GM06990 (cell line): ENCODE measurements at places on chromosomes 11 and 22.

GRCh38 chr11:84626256-84626655 is 1000.9 kb downstream of the DLG2 start:
- no peak for DNase-seq

GRCh38 chr11:18010121-18010670 is 2.7 kb downstream of the SERGEF start:
- no peak for DNase-seq

DNA sequence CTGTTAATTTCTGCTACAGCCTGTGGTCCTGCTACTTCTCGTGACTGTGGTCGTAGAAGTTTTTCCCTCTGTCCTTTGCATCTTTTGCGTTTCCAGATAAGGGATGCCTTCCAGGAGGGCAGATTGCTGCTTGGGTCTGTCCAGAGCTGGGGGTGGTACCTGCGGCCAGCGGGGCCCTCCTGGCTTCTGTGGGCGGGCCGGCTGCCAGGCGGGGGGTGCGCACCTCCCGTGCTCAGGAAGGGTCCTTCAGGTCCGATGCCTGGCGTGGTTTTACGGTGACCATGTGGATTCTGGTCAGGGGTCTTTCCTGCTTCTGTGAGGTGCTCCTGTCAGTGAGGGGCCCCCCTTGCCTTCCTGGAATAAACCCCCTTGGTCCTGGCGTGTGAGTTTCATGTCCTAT is 84.8 kb downstream of the KCNQ1 start:
- DNase-seq: no peak

DNA sequence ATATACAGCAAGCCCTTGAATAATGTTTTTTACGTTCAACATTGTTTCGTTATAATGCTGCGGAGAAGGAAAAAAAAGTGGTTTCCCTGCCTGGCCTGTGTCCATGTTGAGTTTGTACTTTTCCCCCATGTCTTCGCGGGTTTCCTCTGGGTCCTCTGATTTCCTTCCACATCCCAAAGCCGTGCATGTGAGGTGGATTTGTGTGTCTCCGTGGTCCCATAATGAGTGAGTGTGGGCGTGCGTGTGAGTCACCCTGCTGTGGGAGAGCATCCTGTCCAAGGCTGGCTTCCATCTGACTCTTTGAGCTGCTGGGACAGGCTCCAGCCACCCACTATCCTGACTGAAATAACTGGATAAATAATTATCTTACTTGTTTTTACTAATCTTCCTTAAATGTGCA is 29.6 kb upstream of the SNX19 start:
- DNase-seq: no peak

GRCh38 chr22:39900306-39901227 is at the start of gene GRAP2:
GRAP2 (plus strand) TSS chr22:39901084; CDS start chr22:39947107, 46,023 bp downstream.
- peak; percentile 72 for DNase-seq

GRCh38 chr22:47374273-47374771 is 611.9 kb downstream of the TBC1D22A start:
- no peak for DNase-seq

DNA sequence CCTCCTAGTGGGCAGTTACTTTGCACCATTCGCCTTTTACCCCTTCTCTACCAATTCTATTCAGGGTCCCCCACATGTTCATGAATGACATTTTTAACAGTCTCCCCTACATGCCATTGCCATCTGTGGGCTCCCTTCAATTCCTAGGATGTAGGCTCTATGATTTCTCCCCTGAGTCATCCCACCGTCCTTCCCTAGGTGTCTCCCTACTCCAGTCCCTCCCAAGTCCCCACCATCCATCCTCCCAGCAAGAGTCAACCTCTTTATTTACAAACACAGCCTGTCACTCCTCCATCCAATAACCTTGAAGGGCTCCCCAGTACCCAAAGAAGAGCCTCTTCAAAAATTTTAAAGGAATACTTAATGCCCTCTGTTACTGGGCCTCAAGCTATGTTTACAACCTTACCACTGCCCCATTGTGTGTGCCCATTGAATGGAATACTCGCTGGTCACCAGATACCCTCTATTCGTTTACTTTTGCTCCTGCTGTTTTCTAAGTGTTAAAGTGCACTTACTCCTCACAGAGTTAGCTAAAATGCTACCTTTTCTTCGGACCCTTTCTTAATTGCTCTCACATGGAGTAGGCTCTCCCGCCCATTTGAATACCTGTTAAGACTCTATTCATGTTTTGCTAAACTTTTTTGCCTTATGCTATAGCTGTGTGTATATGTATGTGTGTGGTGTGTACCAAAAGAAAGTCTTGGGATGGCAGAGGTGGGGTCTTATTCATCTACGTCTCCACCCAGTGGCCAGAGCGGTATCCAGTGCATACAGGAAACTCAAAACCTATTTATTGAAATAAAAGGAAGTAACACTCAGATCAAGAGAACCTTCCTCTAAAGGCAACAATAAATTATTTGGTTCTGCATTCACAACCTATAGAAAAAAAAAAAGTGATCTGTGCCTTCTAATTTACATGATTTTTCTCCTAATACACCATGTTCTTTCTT is 235.8 kb upstream of the CCDC90B start:
- no peak for DNase-seq

DNA sequence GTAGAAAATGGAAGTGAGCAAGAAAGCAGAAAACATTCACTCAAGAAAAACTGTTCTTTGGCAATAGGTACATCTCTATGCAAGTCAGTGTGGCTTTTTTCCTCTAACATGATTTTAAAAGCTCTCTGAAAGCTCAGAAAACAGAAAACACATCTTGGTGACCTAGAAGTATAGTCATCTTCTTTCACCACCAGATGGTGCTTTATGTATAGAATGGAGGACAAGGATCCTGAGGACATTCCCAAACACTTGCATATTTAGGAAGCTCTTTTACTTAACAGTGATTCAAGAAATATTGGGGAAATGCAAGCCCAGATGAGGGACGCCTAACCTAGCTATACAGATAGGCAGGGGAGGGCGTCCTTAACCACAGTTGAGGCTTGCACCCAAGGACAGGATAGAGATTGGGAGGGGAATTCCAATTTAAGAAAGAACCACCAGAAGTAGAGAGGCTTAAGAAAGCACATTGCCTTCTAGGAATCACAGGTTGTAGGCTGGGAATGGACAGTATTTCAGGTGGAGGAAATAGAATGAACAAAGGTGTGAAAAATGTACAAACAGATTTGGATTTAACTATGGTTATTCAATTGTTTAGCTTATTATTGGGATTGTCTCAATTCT is 13.8 kb upstream of the CCDC81 start:
- DNase-seq: no peak

- DNase-seq: no peak
Observed at GRCh38 chr22:49218142-49218541, 609.5 kb downstream of the BRD1 start.

DNA sequence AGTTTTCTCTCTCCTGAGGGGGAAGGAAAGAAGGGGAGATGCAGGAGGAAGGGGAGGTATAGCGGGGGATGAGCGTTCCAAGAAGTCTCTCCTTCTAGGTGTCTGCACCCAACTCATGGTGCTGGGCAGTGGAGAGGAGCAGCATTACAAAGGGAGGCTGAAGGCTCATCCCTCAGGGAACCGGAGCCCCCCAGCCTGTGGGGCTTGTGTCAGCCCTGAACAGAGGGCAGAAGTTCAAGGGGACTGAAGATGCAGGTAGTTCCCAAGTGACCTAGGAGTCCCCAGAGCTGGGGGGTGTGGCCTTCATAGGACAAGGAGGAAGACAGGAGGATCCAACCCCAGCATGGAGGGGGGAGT is 1.8 kb downstream of the C11orf68 start:
- no peak for DNase-seq

DNA sequence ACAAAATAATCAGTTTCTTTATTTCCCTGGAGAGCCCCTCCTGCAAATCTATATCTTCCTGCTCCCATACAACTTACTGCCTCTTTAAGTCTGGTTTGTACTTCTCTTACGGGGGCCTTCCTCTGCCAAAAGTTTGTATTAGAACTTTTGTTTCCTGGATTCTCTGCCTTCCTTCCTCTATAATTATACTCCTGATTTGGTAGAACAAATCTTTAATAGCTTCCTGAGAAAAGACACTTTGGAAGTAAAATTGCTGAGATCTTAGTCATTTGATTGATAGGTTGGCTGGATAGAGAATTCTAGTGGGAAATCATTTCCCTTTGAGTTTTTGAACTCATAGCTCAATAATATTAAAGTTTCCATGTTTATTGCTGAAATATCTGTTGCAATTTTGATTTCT is 499.2 kb downstream of the RAB38 start:
- DNase-seq: no peak

DNA sequence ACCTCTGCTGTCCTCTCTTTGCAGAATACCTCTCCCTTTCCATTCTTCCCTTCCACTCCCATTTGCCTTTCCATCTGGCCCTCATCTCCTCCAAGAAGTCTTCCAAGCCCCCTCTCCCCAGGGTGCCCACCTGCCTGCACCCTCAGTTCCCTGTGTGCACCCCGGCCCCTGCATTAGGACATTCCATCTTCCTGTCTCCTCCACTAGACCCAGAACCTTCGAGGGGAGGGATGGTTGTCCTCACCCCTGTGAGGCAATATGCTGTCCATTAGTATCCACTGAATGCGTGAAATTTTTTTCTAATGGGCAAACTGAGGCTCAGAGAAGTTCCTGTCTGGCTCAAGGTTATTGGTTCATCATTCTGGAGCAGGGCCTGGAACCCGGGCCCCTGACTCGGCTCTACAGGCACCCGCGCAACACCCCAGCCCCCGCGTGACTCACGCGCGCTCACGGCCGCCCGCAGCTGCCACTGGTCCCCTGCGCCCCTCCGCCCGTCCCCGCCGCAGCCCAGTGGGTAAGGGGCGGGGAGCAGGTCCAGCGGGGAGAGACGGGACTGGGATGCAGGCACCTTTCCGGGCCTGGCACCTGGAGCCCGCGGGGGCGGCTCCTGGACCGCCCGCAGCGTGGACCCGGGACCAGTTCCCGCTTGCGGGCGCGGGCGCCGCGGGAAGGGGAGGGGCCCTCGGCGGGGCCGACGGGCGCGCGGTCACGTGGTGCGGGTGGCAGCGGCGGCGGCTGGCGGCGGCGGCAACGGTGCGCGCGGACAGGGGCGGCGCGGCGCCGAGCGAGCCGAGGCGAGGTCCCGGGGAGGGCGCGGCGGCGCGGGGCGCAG is 7.0 kb downstream of the SEPTIN3 start:
- DNase-seq: peak; percentile 43

DNA sequence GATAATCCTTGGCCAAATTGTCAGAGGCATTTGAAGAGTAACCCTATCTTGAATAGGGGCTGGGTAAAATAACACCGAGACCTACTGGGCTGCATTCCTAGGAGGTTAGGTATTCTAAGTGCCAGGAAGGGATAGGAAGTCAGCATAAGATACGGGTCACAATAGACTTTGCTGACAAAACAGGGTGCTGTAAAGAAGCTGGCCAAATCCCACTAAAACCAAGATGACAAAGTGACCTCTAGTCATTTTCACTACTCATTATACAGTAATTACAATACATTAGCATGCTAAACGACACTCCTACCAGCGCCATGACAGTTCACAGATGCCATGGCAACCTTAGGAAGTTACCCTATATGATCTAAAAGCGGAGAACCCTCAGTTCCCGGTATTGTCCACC is 964 bp upstream of the REXO2 start:
- DNase-seq: no peak

GRCh38 chr11:107609400-107610218 is 18.7 kb downstream of the ELMOD1 start:
- DNase-seq: no peak

DNA sequence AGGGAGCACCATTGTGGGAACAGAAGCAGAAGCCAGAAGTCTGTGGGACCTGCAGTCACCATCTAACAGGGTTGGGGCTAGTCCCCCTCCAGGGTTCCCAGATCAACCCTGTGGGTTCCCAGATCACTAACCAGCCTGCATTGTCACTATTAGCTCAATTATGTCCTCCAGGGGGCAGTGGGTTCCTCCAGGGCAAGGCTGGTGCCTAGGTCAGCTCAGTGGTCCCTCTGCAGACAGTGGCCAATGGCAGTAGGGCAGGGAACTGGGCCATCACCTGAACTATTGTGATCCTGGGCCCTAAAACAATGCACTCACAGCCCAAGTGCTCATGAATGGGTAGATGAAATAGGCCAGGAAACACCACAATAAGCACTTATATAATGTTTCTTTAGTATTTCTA is 18.8 kb upstream of the PRSS23 start:
- no peak for DNase-seq

DNA sequence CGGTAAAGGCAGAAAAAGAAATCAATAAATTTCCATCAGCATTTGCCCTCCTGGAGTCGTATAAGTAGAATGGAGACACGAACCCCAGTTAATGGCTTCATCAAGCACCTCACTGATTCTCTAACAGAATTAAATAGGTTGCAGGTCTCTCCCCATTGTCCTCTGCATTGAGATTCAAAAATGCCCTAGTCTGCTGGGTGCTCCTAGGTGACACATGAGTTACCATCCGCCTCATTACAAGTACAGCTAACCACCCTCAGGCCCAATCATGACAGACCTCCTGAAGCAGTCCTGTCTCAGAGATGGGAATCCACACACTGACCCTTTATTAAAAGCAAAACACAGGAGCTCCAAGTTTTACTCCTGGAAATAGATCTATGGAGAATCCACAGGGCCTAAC is 31.4 kb downstream of the HSPA8 start:
- DNase-seq: no peak

DNA sequence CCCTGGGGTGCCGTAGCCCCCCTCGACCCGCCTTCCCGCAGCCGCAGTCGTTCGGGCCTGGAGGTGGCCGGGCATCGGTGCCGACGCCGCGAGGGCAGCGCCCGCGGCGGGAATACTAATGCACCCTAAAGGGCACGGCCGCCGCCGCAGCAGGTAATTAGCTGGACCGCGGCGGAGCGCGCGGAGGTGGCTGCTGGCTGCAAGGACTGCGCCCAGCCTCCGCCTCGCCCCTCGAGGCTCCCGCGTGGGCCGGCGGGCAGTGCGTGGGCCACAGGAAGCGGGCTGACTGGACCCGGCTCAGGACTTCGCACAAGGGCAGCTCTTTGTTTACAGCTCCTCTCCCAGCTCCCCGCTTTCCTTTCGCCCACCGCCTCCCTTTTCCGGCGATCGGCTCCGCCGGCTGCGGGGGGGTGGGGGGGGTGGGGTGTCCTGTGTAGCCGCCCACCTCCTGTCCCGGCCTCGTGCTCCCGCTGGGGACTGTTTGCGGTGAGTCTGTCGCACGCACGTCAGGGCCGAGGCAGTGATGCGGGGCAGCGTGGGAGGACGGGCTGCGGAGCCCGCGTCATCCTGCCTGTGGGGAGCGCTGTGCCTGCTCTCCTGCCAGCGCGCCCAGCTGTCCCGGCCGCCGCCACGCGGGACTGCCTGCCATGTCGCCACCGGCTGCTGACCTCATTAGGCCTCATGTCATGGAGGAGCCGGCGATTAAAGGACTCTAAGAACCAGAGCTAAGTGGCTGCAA is 53.2 kb downstream of the GRIK4 start:
- DNase-seq: peak; percentile 87

DNA sequence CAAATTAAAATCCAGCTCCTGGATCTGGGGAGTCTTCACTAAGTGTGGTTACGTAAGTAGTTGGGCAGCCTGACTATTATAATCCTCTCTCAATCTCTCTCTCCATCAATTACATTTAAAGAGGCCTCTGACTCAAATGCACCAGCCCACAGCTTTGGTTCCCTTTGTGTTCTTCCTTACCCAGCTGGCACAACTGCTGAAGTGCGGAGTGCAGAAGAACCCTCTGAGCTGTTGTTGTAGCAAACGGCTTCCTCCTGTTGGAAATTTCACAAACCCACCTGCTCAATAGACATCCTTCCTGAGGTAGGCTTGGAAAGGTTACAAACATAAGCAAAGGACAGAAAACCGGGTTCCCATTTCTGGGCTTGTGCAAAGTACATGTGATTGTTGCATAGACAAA is 17.0 kb upstream of the SORL1 start:
- DNase-seq: no peak
